ENCODE measurements at places on chromosomes 16 and 17.

DNA sequence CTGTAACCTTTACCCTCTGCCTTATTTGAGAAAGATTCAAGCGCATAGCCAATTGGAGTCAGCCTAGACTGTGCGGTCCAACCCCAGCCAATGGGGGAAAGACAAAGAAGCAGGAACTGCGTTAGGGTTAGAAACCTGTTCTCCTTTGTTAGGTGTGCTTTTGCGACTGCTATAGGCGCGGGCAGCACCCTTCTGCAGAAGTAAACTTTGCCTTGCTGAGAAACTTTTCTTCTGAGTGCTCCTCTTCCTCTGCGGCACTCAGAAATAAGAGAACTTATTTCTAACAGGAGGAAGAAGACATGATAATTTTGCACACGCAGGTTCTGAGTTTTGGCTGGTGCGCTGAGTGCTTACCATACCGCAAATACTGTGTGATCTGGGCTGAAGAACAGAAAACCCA is 9.0 kb downstream of the TXNL4B start:
- no peak for DNase-seq

GRCh38 chr16:66152823-66153393 is 213.6 kb upstream of the CDH5 start:
- no peak for DNase-seq

GRCh38 chr16:24497440-24497839 is 41.9 kb upstream of the RBBP6 start:
- no peak for DNase-seq

DNA sequence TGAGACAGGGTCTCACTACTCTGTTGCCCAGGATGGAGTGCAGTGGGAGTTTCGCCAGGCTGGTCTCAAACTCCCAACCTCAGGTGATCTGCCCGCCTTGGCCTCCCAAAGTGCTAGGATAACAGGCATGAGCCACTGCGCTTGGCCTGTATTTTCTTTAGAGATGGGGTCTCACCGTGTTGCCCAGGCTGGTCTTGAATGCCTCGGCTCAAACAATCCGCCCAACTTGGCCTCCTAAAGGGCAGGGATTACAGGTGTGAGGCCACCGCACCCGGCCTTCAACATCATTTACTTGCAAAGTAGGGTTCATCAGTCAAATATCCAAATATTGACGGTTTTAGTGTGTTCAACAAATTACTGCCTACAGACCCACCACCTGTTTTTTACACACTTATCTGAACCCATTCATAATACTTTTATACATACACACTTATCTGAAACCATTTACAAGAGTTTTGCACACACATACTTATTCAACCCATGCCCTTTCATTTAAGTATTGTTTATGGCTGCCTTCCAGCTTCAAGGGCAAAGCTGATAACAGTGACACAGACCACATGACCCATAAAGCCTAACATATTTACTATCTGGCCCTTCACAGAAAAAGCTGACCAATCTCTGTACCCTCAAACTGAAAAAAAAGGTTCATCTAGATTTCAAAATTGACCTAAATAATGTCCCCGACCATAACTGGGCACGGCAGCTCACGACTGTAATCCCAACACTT is 11.9 kb downstream of the TMEM170A start:
- no peak for DNase-seq

- DNase-seq: no peak
Measured at GRCh38 chr16:23318639-23319038, 16.5 kb downstream of the SCNN1B start.

Data from hypothalamus (tissue), 51 donors.